ENCODE measurements at places on chromosomes 3 and 15. TPM values are rescaled to one million over a fixed set of nuclear protein-coding genes. Genes with fewer than 3 reads are reported as not detected.

DNA sequence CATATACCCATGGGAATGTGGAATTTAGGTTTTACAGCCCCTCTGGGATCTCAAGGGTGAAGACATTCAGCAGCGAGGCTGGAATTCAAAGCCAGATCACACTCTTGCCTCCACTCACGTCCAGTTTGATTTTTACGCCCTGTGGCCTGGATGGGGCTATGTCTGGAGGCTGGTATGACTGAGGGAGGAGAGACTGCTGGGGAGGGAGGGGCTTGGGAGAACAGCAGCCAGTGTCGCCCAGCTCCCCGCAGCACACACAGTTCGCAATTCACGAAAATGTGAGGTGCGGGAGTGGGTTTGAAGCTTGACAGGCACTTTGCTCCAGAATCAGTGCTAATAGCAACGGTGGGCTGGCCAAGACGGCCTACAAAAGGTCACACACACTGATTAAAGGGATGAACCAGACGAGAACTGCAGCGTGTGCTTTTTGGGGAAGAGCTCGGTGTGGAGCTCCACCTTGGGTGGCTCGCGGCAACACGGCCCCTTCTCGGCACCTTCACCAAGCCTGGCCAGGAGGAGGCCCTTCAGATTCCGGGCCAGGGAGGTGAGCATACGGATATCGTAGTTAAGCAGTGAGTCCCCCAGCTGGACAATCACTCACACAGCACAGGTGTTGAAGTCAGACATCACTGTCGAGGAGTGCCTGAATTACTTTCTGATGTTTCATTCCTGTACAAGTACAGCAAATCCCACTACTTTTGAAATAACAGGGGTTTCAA is 16.4 kb downstream of the EHD4 start:
- DNase-seq: no peak

DNA sequence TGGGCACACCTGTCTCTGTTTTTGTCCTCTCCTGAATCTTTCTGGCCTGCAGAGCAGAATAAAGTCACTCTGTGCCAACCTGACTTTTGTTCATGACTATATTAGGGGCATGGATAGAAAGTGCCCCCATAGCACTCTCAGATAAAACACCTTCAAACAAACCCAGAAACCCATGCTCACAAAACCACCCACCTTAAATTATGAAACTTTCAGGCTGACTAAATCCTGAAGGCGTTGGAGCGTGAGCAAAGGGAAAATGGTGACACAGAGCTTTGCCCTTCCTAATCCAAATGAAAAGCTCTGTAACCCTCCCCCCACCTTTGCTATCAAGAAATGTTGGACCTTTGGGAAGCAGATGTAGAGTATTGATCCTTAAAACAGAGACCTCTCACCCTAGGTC is 138.9 kb downstream of the IGF1R start:
- no peak for DNase-seq

- DNase-seq: no peak
Measured at GRCh38 chr15:46996359-46996758, 720.9 kb upstream of the SEMA6D start.

GRCh38 chr3:46632792-46633191 is 20.5 kb downstream of the FAM240A start:
- DNase-seq: no peak

DNA sequence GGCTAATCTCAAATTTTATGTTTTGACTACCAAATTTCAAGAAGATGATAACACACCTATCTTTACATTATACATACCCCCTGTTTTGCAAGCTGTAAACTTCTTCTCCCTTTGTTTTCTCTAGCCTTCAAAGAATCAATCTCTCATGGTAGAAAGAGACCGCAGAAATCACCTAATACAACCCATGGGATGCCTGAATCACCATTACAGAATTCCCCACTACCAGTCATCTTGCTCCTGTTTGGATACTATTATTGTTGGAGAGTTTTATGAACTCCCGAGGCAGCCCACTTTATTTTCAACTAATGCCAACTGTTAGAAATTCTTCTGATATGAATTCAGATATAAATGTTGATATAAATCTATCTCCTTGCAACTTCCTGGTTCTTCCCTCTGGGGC is 110.9 kb downstream of the FRMD5 start:
- no peak for DNase-seq

DNA sequence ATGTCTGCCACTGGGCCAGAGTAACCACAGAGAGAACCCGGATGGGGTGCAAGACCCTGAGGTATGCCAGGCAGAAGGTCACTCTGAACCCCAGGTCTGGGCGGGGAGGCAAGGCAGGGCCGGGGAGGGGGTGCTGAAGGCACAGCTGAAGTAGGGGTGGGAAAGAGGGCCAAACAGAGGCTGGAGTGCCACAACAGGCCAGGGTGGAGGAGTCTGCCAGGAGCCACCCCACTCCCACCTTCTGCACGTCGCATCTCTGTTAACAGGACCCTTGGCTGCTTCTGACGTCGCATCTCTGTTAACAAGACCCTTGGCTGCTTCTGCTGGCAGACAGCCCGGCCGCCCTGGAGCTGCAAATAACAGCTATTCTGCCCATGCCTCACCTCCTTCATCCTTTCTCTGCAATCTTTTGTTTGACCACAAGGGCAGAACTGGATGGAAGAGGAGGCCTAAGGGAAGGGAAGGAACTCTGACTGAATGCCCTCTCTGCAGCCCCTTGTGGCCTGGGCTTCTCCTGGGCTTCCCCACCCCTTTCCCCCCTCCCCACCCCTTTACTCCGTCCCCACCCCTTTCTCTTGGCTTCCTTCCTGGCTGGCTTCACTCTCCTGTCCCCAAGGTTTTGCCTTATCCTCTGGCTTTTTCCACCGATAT is 20.6 kb upstream of the FBLN2 start:
- no peak for DNase-seq

ADCY5 gene
- not detected for total RNA-seq

NPAP1 gene
- total RNA-seq: not detected

CFAP100 gene
- total RNA-seq: not detected
